ENCODE measurements at places on chromosomes 12 and 14.

GRCh38 chr12:2652401-2653081, 142.2 kb upstream of the FKBP4 start:
- no peak for DNase-seq

GRCh38 chr12:108143144-108143543, 14.1 kb downstream of the WSCD2 start:
- no peak for DNase-seq

- no peak for DNase-seq
Observed at GRCh38 chr12:22916815-22917214, 291.8 kb downstream of the ETNK1 start.

GRCh38 chr12:5328669-5329517, 103.0 kb upstream of the NTF3 start:
- no peak for DNase-seq

DNA sequence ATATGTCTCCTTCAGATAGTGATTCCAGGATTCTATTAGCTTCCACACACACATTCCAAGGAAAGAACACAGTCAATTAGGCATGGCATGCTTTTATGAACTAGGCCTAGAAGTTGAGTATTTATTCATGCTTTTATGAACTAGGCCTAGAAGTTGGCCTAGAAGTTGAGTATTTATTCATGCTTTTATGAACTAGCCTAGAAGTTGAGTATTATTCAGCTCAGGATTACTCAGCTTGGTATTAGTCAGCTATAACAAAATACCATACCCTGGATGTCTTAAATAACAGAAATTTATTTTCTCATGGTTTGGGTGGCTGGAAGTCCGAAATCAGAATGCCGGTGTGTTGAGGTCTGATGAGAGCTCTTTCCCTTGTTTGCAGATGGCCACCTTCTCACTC, 442.7 kb upstream of the FLRT2 start:
- DNase-seq: no peak
